Neural crest cell (in vitro differentiated cells): ENCODE measurements at places on chromosomes 4 and X.

GRCh38 chr4:112411781-112412550, 104.0 kb downstream of the NEUROG2 start:
- no peak for DNase-seq

DNA sequence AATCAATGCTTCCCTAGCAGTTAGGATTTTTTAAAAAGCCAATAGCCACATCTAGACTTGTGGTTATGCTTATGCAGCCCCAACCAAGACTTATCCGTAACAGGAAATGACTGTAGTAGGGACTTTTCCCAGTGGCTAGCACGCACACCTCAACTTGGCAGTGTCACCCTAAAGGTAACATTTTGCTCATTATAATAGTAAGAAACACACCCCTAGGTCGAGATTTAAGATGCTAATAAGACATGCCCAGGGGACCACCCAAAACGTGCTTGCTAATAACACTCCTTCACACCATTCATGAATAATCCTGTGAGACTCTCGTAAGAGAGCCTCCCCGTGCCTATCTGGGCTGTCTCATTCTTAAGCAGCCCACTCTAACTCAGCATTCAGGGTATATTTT, 195.3 kb downstream of the CHIC1 start:
- no peak for DNase-seq

DNA sequence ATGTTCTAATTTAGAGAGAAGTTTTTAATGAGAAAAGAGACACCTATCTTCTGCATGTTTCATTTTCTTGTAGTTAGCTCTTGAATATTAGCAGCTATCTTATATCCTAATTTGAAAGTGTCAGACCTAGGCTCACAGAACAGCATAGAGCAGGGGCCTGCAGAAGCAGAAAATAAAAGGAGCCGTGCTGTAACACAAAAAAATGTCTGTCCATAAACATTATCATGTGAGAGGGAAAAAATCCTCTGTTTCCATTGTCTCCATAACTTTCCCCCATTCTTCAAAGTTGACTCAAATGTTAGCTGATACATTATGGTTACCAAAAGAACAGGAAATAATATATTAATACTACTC, 329.2 kb upstream of the EPHA5 start:
- DNase-seq, result no peak

DNA sequence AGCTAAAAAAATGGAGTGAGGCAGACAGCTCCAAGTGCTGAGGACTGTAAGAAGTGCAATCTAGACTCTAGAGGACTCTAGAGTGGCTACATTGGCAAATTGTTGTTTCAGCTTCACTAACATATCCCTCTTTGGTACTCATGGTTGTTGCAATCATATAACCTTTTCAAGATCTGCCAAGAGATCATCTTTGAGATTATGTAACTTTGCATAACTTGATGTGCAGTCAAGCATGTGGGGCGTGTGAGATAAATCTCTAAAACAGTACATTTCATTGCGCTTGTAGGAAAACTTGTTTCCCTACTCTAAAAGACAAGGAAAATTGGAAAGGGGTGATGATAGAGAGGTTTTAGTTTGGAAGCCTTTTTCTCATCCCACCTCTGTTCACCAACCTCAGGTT, 11.2 kb upstream of the BRS3 start:
- DNase-seq, result no peak

DNA sequence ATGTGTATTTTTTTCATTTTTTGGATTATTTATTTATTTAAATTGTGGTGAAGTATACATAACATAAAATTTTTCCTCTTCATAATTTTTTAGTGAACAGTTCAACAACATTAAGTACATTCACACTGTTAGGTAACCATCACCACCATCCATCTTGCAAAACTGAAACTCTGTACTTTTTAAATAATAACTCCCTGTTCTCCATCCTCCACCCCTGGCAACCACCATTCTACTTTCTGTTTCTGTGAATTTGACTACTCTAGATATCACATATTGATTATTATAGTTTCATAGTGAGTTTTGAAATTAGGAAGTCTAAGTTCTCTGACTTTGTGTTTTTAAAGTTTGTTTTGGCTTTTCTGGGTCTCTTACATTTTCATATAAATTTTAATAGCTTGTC, 89.3 kb upstream of the STX18 start:
- DNase-seq, result no peak

GRCh38 chr4:176758731-176759130, 34.0 kb downstream of the VEGFC start:
- no peak for DNase-seq
